ENCODE measurements at places on chromosomes 7 and 10.
A peak's percentile ranks its signal among the peaks of the same experiment; 100 is the strongest.

- peak; percentile 33 for DNase-seq
Observed at GRCh38 chr7:111855842-111856227, 293.5 kb upstream of the IMMP2L start.

DNA sequence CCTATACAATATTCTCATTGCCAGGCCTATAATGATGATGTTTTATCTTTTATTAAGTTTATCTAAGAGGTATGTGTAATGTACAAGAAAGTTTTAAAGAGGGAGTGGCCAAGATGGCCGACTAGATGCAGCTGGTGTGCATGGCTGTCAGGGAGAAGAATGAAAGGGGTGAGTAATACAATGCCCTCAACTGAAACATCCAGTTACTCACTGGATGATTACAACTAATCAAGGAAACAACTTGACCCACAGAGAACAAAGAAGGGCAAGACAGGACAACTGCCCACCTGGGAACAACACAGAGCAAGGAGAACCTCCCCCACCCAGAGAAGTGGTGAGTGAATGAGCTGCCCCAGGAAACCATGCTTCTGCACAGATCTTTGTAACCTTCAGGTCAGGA, 880.0 kb upstream of the LRRTM3 start:
- DNase-seq = no peak

DNA sequence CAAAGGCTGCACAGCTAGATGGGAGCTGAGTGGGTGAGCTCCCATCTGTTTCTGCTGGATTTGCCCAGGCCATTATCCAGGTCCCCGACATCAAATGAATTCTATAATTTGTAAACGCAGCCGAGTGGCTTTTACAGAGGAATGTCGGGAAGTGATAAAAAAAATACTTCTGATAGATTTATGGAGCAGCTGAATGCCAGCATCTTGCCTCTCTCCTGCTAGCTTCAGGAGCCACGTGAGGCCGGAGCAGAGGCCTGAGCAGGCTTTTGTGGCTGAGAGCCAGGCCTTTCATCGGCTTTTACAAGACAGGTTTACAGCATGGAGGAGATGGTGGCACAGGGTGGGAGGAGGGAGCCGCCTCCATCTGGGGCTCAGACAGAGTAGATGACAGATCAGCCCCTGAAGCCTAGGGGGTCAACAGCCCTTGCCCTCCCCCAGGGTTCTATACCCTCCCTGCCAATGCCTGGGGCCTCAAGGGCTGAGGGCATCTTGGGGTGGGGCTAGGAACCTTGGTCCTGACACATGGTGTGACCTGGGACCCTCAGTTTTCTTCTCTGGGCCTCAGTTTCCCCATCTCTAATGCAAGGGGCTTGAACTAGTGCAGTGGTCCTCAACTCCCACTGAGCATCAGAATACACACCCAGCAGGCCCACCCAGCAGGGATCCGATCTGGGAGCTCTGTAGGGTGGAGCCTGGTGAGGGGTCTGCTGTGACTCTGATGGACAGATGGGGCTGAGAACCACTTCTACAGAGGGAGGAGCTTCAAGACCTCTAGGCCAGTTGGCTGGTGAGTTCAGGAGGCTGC, 44.2 kb upstream of the PCBD1 start:
- DNase-seq = peak; percentile 39

- no peak for DNase-seq
Observed at GRCh38 chr7:36338256-36338655, 51.4 kb upstream of the ANLN start.

DNA sequence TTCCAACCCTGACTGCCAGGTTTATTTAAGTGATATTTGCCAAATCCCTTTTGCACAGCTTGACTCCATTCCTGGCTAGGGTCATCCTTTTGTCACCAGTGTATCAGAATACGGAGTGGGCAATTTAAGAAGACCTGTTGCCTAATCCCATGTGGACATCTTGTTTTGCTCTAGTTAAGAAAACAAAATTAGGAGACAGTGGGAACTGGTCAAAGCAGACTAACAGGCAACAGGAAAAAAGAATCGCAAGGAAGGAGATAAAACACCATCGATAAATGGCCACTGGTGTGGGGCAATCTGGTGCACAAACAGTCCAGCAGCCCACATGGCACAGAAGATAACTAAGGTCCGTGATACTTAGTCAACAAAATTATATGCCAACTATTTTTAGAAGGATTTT, 21.4 kb downstream of the KDM7A start:
- no peak for DNase-seq

DNA sequence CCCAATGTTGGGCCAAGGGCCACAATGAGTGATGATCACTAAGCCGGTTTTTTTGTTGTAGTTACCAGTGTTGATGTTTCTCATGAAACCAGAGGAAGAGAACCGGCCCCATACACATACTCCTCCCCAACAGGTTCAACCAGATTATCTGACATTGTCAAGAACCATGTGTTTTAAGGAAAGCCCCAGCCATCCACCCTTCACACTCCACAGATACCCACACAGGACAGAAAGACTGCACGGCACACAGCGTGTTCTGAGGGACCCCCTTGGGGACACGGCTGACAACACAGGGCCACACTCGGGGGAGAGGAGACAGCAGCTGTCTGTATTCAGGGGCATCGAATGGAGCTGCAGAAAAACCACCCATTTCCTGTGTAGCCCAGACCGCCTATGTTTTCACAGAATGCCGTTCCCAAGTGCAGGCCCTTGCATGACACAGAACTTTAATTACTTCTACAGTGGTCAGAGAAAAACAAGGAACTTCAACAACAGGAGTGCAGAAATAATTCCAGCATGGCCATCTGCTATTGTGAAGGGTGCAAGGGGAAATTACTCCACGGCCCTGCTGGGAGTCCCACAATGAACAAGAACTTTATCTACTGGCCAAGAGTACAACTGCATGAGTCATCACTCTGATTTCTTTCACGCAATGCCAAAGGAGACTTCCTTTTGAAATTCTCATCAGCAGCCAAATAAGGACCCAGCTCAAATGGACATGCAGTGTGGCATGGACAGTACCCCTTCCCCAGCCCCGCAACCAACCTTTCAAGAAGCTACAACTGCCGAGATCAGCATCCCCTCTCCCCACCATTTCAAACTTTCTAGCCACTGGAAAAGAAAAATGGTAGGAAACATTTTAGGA, 2.3 kb downstream of the KLF6 start:
- DNase-seq = peak; percentile 95

DNA sequence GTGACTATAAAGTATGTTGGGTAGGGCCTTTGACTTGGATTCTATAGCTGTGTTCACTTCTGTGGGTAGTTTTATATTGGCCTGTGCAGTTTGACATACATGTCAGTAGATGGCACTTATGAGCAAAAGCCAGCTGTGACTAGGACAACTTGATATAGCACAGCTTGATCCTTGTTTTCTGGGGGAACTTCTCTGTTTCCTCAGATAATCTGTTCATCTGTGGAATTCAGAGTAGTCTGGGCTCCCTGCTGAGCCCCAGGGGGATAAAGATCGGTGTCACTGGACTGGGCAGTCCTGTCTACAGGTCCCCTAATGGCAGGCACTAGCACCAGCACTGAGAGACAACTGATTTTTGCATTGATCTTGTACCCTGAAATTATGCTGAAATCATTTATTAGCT, 25.4 kb downstream of the CYP2C9 start:
- DNase-seq = no peak

DNA sequence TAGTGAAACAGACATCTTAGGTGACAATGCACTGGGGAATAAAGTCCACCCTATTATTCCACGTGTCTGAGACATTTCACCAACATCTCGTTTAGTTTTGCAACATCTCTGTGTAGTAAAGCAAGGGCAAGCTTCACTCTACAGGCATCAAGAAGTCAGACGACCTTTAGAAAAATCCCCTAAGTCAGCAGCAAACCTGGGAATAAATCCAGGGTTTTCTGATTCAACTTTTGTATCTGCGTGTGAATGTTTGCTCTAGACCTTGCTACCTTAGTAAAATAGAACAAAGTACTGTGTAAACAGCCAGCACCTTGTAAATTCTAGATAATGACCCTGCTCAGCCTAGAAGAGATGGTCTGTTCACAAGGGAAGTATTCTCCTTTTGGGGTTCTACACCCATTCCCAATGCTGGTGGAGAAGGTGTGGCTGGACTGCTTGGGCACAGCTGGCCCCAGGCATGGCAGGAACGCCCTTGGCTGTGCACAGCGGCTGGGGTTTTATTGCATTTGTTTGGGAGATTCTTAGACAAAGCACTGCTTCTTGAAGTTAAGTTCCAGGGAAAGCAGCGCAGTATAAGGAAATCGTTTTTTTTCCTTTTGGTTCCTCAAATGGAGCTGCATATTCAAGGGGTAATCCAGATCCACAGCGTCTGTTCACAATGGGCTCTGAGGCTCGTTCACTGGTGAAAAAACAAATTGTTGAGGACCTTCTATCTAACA, 38.3 kb upstream of the GALNTL5 start:
- no peak for DNase-seq

DNA sequence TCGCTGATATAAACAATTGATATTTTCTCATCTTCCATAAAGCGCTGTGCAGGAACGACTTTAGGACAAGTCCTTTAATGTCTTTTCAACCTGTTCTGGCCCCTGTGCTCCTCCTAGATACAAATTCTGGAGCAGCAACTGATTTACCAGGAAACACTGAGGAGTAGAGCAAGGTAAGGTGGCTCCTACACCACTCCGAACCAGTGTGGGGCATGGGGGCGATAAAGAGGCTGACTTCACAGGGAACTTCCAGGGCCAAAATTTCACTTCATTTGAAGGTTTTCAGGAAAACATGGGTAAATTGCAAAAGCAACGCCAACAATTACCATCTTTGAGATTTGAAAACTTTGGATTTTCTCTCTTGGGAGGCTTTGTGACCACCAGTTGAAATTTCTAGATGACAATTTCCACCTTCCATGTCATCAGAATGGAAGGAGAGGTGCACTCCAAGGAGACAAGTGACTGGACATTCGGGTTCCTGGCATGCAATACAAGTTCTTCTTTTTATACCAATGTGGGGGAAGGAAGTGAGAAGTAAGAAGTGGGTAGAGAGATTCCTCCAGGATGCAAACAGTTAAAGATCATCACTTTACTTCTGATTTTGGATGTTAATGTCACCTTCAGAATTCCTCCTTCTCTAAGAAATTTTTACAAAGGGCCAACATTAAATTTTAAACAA, 118.5 kb downstream of the FAM107B start:
- no peak for DNase-seq

DNA sequence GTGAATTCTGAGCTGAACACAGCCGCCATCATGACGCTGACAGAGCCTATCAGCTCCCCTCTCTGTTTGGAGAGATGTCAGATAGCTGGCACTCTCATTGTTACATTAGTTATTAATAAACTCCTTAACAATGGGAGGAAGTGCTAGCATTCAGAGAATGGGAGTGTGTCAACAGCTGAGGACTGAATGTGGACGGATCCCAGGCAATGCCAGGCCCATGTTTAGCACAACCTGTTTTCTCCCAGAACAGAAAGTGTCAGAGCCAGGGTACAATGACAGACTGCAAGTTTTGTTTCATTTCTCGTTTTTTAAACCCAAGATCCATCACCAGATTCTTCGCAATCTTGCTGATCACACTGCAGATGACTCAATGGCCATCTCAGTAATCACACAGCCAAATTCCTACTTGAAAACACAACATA, 99.6 kb downstream of the PRPF18 start:
- DNase-seq = no peak

GRCh38 chr10:120428754-120429153, 28.3 kb upstream of the PLPP4 start:
- DNase-seq = peak; percentile 67

GRCh38 chr10:30882281-30882680, 149.4 kb downstream of the ZNF438 start:
- no peak for DNase-seq

DNA sequence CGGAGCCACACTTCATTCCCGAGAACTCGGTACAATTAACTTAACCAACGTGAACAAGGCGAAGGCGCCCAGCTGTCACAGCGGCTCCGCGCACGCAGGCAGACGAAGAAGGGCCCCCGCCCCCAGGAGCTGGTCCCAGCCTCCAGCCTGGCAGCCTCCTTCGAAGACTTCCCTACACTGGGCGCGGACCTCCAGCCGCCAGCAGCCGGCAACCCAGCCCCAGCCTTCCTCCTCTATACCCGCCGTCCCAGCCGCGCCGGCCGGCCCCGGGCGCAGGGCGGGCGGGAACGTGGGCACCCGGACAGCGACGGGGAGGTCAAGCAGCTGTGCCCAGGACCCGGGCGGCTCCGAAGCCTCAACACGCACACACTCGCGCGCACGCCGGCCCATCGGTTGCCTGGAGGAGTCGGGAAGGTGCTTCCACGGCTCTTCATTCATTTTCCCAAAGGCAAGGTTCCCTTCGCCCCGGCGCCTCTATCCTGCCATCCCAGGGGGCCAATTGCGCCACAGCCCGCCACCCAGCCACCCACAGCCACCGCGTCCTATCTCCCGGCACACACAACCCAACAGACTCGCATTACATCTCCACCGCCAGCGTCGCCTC, 1.6 kb downstream of the CHST15 start:
- DNase-seq = no peak

GRCh38 chr10:7697426-7697825, 5.7 kb upstream of the ITIH2 start:
- DNase-seq = no peak

- peak; percentile 19 for DNase-seq
Observed at GRCh38 chr7:158828133-158829020, 932 bp downstream of the ESYT2 start.

DNA sequence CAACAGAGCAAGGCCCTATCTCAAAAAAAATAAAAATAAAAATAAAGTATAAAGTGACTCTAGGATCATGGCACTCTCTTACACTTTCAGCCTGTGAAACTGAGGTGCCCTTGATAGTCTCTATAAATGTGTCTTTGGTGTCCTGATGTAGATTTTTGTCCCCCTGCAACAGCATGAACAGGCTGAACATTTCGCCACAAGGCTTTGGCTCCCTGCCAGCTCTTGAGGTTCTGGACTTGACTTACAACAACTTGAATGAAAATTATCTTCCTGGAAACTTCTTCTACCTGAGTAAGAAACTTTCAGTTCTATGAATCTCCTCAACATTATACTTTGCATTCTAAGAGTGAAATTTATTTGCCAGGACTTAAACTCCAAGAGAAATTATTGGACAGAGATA, 48.1 kb upstream of the BMS1 start:
- no peak for DNase-seq

GRCh38 chr7:47291461-47292081, 290.3 kb downstream of the TNS3 start:
- DNase-seq = peak; percentile 94

- DNase-seq = no peak
Observed at GRCh38 chr7:131218727-131219128, 108.9 kb upstream of the MKLN1 start.

DNA sequence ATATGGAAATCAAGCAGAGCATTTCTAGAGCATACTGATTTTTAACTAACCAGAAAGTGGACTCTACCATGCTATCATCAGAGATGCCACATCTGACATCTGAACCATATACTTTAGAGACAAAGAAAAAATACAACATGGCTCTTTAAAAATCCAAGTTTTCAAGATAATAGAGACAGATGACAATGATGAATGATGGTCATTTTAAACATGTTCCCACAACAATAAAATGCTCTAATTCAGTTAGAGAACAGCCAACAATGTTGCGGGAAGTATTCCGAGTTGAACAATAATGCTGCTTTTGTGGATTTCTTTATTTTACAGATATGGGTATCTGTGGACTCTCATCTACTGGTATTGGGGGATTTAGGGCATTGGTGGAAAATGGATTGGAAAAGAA, 52.8 kb downstream of the PRTFDC1 start:
- no peak for DNase-seq

All from fibroblast of skin of right quadriceps (primary cell).